Breast epithelium (tissue), 4 donors: ENCODE measurements at places on chromosomes 7 and 10.
A peak's percentile ranks its signal among the peaks of the same experiment; 100 is the strongest.

DNA sequence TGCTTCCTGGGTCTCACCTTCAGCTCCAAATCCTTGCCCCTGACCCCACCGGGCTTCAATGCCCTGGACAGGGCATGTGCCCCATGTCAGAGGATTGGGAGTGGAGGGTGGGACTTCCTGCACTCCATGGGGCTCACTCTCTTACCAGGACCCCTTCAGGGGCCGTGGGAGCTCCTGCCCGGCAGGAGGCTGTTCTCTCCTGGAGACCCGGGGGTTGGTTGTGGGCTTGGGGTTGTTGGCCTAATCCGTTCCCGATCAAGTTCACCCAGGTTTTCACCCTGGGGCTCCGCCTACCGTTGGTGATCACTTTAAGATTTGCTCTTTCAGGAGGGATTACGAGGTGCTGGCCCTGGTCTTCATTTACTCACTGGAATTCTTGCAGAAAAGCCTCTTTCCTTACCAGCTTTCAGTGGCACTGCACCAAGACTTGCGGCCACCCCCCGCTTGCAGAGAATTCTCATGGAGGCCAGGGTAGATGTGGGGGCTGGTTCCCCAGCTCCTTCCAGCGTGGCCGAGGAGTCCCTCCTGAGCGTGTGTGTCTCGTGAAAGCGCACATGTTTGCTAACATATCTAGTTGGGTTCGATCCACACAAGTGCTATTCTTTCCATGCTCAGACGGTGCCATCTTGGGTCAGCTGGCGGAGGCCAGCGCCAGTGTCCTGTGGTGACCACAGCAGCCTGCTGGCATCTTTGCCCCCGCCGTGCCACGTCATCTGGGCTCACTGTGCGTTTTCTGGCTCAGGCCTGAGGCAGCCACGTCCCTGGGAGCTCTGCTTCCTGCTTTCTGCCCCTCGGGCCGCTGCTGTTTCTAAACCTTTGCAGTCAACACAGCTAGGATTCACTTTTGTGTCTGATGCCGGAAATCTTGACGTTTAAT lies 15.6 kb downstream of the PWWP2B start:
- DNase-seq: peak; percentile 72
- H3K4me3 ChIP-seq: no peak overlapping the region
- H3K36me3 ChIP-seq: no peaks in the 10 kb centered on the region

GRCh38 chr10:42879380-42880254 lies 97.0 kb downstream of the BMS1 start:
- H3K27ac ChIP-seq: no peak overlapping the region
- no peaks in the 10 kb centered on the region for H3K4me1 ChIP-seq
- no peak for DNase-seq
- H3K27me3 ChIP-seq: peaks cover 27% of the 10 kb centered on the region
- H3K4me3 ChIP-seq: no peak overlapping the region
- H3K36me3 ChIP-seq: no peaks in the 10 kb centered on the region

DNA sequence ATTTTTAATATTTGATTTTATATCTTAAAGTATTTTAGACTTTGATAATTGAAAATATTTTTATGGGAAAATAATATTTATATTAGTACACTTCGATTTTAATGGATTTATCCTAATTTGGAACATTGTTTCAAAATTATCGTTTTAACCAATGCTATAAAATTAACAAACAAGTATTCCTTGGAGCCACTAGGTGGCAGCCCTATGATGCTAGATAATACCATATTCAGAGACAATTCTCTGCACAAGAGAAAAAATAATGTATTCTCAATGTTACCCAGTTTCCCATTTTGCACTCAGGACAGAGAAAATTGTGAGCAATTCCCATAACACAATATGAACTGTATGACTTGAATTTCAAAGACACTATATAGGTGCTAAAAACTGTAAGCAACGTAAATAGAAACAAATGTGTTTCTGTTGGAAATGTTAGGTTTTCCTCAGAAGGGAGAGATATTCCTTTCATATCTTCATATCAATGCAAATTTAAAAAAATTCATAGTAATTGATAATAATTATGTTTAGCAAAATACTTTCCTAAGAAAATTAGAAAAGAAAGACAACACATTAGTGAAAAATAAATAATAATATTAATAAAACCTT lies 237.8 kb downstream of the SEMA3E start:
- no peaks in the 10 kb centered on the region for H3K36me3 ChIP-seq
- H3K4me1 ChIP-seq: no peaks in the 10 kb centered on the region
- H3K27ac ChIP-seq: no peak overlapping the region

GRCh38 chr7:139753081-139753692 lies 24.6 kb downstream of the HIPK2 start:
- DNase-seq: no peak
- no peak overlapping the region for H3K27ac ChIP-seq
- H3K36me3 ChIP-seq: no peaks in the 10 kb centered on the region
- no peaks in the 10 kb centered on the region for H3K27me3 ChIP-seq
- H3K4me3 ChIP-seq: no peak overlapping the region

DNA sequence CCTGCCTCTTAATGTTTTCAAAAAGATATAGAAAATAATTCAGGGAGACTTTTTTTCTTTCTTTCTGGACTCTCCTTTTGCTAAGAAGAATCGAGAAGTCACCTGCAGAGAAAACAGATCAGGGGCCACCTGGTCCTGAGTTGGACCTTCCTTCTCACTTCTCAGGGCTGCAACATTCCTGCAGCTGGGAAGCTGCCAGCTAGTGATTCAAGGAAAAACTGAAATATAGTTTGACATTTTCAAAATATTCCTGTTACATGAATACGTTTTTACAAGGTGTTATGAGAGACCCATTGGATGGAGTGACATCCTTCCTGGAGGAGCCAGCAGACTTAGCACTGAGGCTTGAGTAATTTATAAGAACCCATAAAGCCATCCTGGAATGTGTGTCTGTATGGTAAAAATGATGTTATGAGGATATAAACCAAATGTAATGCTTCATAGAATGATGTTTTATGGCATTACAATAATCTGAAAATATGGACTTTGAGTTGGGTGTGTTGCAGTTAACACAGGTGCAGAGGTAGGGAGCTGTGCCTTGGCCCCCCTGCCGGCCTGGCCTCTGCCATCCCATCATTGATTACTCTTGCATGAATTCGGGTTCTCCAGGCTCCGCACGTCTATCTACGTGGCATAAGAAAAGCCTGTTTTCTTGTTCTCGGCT lies 149.7 kb downstream of the PAXIP1 start:
- H3K4me1 ChIP-seq: no peaks in the 10 kb centered on the region
- no peaks in the 10 kb centered on the region for H3K27me3 ChIP-seq
- H3K4me3 ChIP-seq: no peak overlapping the region
- H3K27ac ChIP-seq: no peak overlapping the region

- H3K36me3 ChIP-seq: no peaks in the 10 kb centered on the region
- no peaks in the 10 kb centered on the region for H3K27me3 ChIP-seq
- H3K4me3 ChIP-seq: no peak overlapping the region
- no peaks in the 10 kb centered on the region for H3K4me1 ChIP-seq
- no peak for DNase-seq
Observed at GRCh38 chr10:23630376-23630775, 191.5 kb downstream of the OTUD1 start.

DNA sequence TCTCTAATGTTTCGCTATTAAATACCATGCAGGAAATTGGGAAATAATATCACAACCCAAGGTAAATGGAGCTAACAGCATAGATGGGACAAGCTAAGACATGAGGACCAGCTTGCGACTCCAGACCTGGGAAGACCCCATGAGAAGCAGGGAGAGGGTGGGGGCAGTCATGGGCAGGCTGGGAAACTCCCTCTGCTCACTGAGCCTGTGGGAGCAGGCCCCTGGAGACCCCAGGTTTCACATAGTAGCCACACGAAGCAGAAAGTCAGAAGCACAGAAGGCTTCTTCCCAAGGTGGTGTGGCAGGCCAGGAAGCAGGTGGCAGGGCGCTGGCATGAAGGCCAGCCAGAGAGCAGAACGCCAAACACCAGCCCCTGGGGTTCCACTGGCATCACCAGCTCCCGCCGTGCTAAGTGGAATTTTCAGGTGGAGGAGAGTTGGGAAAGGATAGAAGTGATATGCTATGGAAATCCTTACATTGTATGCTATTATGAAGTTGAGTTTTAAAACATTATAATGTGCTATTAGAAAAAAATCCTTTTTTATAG lies 99.9 kb upstream of the RNF32 start:
- no peak for DNase-seq
- H3K27me3 ChIP-seq: no peaks in the 10 kb centered on the region
- H3K27ac ChIP-seq: no peak overlapping the region
- H3K4me1 ChIP-seq: no peaks in the 10 kb centered on the region
- no peaks in the 10 kb centered on the region for H3K36me3 ChIP-seq

- H3K4me3 ChIP-seq: no peak overlapping the region
- H3K4me1 ChIP-seq: no peaks in the 10 kb centered on the region
- no peaks in the 10 kb centered on the region for H3K36me3 ChIP-seq
- no peak for DNase-seq
- H3K27me3 ChIP-seq: peaks cover 91% of the 10 kb centered on the region
Observed at GRCh38 chr7:157012113-157012547, 1.7 kb upstream of the MNX1 start.

GRCh38 chr7:41093141-41093540 lies 609.7 kb downstream of the INHBA start:
- H3K27ac ChIP-seq: no peak overlapping the region
- no peaks in the 10 kb centered on the region for H3K4me1 ChIP-seq
- H3K27me3 ChIP-seq: no peaks in the 10 kb centered on the region
- no peak overlapping the region for H3K4me3 ChIP-seq
- H3K36me3 ChIP-seq: no peaks in the 10 kb centered on the region

GRCh38 chr10:78217336-78217735 lies 183.7 kb downstream of the RPS24 start:
- H3K27ac ChIP-seq: no peak overlapping the region
- no peaks in the 10 kb centered on the region for H3K36me3 ChIP-seq
- no peaks in the 10 kb centered on the region for H3K27me3 ChIP-seq
- no peaks in the 10 kb centered on the region for H3K4me1 ChIP-seq

GRCh38 chr10:108132303-108132702 lies 967.8 kb upstream of the SORCS1 start:
- H3K27me3 ChIP-seq: no peaks in the 10 kb centered on the region
- no peak overlapping the region for H3K4me3 ChIP-seq
- H3K4me1 ChIP-seq: no peaks in the 10 kb centered on the region
- no peaks in the 10 kb centered on the region for H3K36me3 ChIP-seq

GRCh38 chr7:153541903-153542302 lies 510.3 kb upstream of the DPP6 start:
- DNase-seq: no peak
- H3K4me3 ChIP-seq: no peak overlapping the region
- H3K27ac ChIP-seq: no peak overlapping the region
- H3K27me3 ChIP-seq: no peaks in the 10 kb centered on the region

- no peak for DNase-seq
- no peak overlapping the region for H3K27ac ChIP-seq
- no peak overlapping the region for H3K4me3 ChIP-seq
- H3K27me3 ChIP-seq: no peaks in the 10 kb centered on the region
- no peaks in the 10 kb centered on the region for H3K36me3 ChIP-seq
Observed at GRCh38 chr10:34835908-34836508, 20.9 kb upstream of the PARD3 start.

DNA sequence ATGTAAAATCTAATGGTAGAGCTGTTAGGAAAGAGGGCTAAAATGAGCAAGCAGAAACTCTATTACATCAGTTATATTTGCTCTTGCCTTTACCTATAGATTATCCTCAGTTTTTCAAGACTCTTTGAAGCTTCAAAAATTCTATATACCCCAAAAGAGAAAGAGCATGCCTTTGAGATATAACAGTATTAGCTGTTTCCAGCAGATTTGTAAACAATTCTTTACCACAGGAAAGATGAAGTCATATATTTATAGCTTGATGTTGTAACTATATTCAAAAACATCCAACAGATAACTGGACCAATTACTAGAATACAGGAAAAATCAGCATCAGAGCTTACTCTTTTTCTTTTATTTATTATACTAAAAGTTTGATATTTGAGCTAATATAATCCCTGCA lies 416.2 kb upstream of the TPK1 start:
- DNase-seq: no peak
- H3K27me3 ChIP-seq: no peaks in the 10 kb centered on the region
- no peak overlapping the region for H3K4me3 ChIP-seq
- no peak overlapping the region for H3K27ac ChIP-seq

- no peaks in the 10 kb centered on the region for H3K36me3 ChIP-seq
- DNase-seq: no peak
- H3K4me1 ChIP-seq: no peaks in the 10 kb centered on the region
- H3K27me3 ChIP-seq: no peaks in the 10 kb centered on the region
Observed at GRCh38 chr7:139043823-139044812, 8.3 kb upstream of the ZC3HAV1L start.

- H3K36me3 ChIP-seq: no peaks in the 10 kb centered on the region
- H3K27me3 ChIP-seq: no peaks in the 10 kb centered on the region
- H3K27ac ChIP-seq: no peak overlapping the region
- no peak for DNase-seq
- H3K4me1 ChIP-seq: no peaks in the 10 kb centered on the region
Observed at GRCh38 chr10:12350167-12350872, 973 bp downstream of the CAMK1D start.

DNA sequence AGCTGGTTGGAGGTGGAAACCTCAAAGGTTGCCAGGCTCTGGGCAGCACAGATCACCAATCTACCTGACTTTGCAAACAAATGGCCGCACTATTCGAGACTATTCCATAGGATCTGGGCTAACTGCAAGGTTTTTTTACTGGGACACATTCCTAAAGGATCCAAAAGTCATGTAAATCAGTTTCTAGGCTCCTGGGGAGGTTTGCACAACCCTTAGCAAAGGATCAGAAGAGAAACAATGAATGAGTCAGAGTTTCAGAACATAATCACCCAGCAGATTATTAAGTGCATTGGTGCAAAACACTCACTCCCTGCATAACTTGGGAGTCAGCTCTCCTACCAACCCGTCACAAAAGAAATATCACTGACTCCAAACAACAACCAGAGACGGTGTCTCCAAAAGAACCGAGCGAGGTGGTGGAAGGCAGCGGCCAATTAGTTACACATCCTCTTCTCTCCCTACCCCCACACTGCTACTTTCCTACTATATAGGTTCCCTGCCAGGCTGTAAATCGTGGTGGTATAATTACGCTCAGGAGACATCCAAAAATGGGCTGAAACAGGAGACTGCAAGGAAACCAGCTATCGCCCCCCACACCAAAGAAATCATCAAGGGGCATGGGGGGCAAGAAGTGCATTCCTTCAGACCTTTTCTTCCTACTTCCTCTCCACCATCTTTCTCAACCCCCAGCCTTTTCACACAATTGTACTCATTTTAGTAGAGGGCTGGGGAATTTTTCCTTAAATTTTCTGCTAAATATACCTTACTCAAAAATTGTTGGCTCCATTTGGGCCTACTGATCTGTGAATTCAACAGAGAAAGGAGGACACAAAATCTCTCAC lies 3.2 kb downstream of the UBE2H start:
- H3K4me3 ChIP-seq: peak overlapping the region; percentile 95
- no peaks in the 10 kb centered on the region for H3K36me3 ChIP-seq
- H3K27me3 ChIP-seq: no peaks in the 10 kb centered on the region
- peak overlapping the region; percentile 99 for H3K27ac ChIP-seq
- H3K4me1 ChIP-seq: no peaks in the 10 kb centered on the region

GRCh38 chr7:29435902-29436301 lies 127.7 kb upstream of the PRR15 start:
- no peak overlapping the region for H3K27ac ChIP-seq
- H3K4me3 ChIP-seq: no peak overlapping the region
- H3K4me1 ChIP-seq: no peaks in the 10 kb centered on the region
- H3K36me3 ChIP-seq: no peaks in the 10 kb centered on the region

GRCh38 chr7:29614229-29614628 lies 50.6 kb downstream of the PRR15 start:
- no peak for DNase-seq
- H3K27ac ChIP-seq: no peak overlapping the region
- H3K4me3 ChIP-seq: no peak overlapping the region
- H3K4me1 ChIP-seq: no peaks in the 10 kb centered on the region
